ENCODE measurements at places on chromosomes 11 and 22.

GRCh38 chr11:118909619-118910308, 16.0 kb downstream of the BCL9L start:
- no peak for DNase-seq

GRCh38 chr11:60377401-60378136, 763 bp upstream of the MS4A7 start:
- no peak for DNase-seq

DNA sequence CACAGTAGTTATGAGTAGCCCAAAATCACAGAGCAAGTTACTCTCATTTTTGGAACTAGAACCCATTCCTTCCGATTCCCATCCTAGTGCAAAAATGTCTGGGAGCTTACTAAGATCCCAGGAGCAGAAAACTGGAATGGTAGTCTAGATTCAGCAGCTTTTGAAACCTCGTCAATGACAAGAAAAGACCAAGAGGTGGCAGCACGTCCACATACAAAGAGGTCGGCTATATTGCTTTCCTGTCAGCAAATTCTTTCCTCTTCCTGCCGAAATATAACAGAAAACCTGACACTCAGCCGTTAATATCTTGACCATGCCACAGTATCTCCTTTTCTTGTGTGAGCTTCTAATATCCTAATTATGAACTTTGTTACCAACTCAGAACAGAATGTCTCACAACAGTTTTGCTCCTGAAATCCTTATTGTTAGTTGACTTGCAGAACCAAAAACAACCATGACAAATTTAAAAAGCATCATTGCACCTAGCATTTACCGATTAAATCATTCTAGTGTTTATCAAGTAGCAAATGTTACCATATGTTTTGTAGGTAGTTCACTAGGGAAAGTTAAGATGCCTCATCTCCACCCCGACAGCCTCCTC, 92.8 kb upstream of the OR9G4 start:
- no peak for DNase-seq

GRCh38 chr11:81104051-81104450, 1629.6 kb downstream of the FAM181B start:
- DNase-seq: no peak

GRCh38 chr11:13160806-13161205, 116.8 kb upstream of the BMAL1 start:
- DNase-seq: no peak

DNA sequence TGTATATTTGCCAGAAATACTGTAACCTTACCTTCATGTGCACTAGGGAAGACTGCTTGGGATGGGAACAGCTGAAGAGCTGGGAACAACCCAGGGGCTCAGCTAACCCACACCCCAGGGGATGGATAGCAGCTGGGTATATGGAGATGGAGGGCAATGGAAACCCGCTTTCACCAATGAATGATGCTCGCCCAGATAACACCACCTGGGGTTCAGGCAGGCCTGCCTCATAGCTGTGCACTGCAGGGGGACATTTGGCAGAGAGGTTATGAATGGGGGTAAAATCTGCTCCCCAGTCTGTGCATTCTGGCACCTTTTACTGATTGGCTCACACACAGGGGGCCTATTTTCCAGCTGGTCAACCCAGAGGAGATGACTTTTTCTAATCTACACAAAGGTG, 170.7 kb downstream of the CHST1 start:
- DNase-seq: no peak

Measured in activated naive CD4-positive, alpha-beta T cell treated with anti-CD3 and anti-CD28 coated beads, Interleukin-2, amount 50 U/mL, for 72 hours (primary cell).